Left lobe of liver (tissue), 2 donors: ENCODE measurements at places on chromosomes 5 and 9.

GRCh38 chr9:343773-344172 lies 129.1 kb downstream of the DOCK8 start:
- no peak for DNase-seq

GRCh38 chr5:58025809-58026208 lies 434.1 kb downstream of the PLK2 start:
- no peak for DNase-seq

- DNase-seq, result no peak
These were observed 236.1 kb downstream of the MARCHF11 start for GRCh38 chr5:15943487-15943886.

- no peak for DNase-seq
These were observed 27.8 kb upstream of the VLDLR start for GRCh38 chr9:2593744-2594143.

- no peak for DNase-seq
These were observed 141.7 kb downstream of the ARSB start for GRCh38 chr5:78843436-78843835.

GRCh38 chr5:173693670-173694069 lies 77.2 kb upstream of the BOD1 start:
- no peak for DNase-seq

GRCh38 chr9:116020801-116021200 lies 132.8 kb upstream of the PAPPA start:
- no peak for DNase-seq

DNA sequence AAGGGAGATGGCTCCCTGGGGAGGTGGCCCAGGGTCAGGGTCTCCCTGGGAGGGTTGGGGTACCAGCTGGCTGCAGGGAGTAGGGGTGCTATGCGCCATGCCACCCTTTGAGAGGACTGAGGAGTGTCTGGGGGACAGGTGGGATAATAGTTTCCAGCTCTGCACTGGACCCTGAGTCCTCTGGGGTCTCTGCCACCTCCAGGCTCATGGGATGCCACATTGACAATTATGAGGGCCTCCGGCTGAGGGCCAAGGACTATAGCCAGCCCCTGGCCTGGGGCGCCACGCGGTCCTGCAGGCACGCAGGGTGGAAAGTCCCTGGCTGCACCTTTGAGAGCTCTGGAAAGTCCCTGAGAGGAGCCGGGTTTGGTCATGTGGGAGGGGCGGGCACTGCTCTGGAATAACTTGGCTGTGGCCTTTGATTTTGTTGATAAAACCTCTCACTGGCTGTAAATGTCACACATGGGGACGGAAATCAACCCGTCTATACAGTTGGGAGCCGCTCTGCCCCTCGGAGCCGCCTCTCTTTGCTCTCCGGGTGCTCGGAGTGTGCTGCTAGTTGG lies 16.0 kb downstream of the TRAF2 start:
- peak; percentile 87 for DNase-seq

- DNase-seq, result no peak
These were observed 397.3 kb upstream of the GRIN3A start for GRCh38 chr9:102135768-102136167.

GRCh38 chr9:93673839-93674334 lies 97.5 kb downstream of the PHF2 start:
- DNase-seq, result peak; percentile 37

- DNase-seq, result no peak
These were observed 5.6 kb downstream of the AP3S1 start for GRCh38 chr5:115847290-115847689.

DNA sequence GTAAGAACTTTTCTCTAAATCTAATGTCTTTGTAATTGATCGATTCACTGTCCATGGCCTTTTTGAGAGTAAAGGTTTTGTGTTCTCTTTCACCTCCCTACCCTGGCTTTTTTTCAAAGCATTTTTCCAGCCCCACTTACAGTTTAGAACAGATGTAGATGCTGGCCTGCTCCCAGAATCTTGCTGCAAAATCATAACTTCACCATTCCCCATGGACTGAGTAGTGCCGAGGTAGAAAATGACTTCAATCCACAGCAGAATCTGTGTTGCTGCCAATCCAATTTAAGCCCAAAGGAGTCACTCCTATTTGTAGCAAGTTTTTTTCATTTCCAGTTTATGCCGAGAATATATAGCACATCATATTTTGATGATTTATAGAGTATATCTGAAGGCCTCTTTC lies 46.5 kb upstream of the CEMIP2 start:
- DNase-seq, result no peak

GRCh38 chr5:136992796-136993489 lies 506.2 kb downstream of the SPOCK1 start:
- DNase-seq, result no peak

- DNase-seq, result no peak
These were observed 61.8 kb downstream of the C9 start for GRCh38 chr5:39302472-39302871.

DNA sequence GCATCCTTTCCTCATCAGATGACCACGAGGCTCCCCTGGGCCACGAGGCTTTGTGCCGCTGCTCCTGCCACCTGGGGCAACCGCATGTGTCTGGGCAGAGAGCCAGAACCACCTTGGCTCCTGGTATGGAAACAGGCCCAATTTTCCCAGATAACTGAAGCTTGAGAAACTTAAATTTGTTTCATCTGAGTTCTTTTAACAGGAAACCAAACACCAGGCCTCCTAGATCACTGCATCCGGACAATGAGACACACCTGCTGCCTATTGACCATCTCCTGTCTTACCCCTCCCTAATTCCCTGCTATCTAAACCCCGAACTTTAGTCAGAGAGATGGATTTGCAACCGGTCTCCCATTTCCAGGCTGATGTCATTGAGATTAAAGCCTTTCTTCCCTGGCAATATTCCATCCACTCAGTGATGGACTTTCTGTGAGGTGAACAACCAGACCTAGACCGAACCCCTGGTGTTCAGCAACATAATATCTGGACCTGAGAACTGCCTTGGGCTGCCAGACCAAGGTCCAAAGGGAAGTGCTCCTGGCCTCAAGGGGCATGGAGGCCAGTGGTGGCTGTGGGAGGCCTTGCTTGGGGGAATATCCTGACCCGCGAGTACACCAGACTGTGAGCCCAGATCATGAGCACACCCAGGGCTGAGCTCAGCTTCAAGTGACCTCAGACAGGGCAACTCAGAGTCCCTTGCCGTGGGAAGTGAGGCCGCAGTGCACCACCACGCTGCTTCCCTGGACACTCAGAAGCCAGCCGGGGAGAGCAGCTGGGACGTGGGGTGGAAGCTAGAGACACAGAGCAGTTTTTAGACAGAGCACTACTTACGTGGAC lies 199.7 kb downstream of the HSPA4 start:
- DNase-seq, result peak; percentile 64

GRCh38 chr9:91199739-91200497 lies 161.8 kb downstream of the AUH start:
- no peak for DNase-seq

- DNase-seq, result no peak
These were observed 91.2 kb downstream of the MED10 start for GRCh38 chr5:6287176-6287575.

GRCh38 chr5:127536687-127537086 lies 19.2 kb downstream of the PRRC1 start:
- no peak for DNase-seq

DNA sequence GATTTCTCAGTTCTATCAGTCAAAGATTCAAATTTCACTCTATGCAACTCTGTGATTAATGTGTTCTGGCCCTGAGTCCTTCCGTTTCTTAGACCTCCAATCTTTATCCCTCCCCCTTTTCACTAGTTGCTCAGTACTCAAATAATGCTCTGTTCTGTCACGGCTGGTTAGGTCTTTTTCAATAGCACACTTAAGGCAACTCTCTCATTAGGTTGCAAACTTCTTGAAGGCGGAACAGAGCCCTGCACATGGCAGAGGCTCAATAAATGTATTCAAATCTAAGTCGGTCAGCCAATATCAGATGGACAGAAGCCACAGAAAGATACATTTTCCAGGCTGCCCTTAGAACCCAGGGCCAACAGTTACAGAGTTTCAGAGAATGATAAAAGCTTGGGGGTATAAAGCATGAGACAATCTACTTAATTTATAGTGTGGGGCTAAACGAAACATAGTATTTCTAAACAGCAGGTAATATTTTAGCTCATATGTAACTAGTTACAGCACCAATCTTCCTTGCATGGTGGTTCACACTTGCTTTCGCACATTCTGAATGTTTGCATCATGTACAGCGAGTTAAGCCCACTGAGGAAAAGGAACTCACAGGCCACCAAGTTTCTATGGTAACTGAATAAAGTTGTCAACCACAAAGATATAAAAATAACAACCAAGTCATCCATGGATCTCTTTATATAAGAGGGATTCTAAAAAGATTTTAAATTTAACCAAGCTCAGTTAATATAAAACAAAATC lies 67.1 kb upstream of the GOLPH3 start:
- no peak for DNase-seq

DNA sequence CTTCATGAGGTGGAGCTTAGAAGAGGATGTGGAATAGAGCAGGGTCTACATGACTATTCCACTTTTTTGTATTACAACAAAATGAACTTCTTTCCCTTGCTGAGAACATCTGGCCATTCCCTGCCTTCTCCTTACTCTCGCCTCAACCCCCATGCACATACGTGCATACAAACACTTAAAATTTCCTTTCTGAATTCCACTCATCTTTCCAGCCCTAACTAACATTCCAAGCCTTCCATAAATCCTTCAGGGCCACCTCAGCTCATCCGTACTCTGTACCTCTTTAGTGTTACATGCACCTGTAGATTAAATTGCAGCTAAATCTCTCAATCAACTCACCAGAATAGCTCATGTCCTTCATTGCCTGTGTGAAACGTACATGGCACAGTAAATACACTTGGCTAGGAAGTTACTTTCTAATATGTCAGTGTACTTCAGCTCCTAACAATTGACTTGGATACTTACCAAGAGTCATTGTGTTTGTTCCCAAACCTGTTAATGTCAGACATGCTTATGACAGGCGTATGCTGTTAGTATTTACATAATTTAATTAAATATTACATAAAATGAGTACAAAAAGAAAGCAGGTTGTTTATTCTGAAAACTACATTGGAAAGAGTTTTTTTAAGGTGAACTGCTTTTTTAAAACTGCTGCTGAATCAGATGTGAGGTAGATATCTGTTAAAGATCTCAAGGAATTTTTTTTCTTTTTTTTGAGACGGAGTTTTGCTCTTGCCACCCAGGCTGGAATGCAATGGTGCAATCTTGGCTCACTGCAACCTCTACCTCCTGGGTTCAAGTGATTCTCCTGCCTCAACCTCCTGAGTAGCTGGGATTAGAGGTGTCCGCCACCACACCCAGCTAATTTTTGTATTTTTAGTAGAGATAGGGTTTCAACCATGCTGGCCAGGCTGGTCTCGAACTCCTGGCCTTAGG lies 55.7 kb downstream of the GLIS3 start:
- DNase-seq, result no peak

DNA sequence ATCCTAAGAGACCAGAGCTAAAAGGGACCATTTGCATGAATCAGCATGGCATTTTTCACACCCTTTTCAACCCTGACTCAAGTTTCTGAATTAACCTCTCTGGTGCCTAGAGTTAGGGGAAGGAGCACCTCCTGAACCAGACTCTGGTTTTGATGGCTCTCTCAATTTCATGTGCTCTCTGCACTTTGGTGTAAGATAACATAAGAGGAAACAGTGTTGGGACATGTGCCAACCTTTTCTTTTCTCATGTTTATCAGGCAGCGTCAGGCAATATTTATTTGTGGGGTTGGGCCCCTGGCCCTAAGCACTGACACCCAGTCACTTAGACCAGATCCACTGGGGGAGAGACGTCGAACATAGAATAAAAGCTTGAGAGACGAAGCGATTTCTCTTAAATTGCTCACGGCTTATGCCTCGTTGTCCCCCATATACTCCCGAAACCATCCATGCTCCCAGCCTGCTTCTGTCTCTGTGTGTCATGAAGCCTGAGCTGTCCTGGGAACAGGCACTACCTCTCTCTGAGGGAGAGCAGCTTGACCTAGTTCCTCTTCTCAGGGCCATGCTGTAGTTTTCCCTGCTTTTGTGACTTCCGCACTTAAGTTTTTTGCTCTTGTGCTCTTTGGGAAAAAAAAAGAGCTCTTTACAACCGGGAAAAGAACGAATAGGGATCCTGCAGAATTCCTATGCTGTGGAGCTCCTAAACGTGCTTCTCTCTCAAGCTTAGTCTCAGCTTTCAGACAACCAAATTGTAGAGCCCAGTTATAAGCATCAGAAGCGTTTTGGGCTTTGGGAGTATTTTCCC lies 195.7 kb downstream of the NR3C1 start:
- no peak for DNase-seq

DNA sequence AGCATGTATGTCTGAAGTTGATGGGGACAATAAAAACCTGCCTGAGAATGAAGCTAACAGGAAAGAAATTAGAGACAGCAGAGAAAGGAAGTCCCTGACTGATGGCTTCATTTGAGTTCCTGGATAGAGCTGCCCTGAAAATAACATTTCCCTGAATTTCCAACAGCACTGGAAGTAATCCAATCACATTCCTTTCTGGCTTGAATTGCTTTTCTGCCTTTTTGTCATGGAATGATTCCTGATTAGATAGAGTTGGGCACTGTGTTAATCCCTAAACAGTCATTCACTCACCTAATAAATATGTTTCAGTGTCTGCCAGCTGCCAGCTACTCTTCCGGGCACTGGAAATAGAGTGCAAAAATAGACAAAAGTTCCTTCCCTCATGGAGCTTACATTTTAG lies 30.0 kb upstream of the SH3RF2 start:
- DNase-seq, result no peak

DNA sequence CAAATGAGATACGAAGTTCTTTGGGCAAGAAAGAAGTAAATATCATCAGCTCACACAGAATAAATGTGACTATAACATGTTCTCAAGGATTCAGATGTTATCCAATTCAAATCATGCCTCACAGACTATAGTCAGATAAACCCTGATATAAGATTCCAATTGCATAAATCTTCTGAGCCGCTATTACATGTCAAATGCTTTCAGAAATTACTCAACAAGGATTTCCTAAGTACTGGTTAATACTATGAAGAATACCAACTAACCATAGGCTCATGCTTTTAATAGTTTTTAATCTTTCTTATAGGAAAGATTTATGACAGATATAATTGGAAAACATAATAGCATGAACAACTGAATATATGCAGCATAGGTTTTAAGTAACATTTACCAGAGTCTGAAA lies 73.6 kb downstream of the BAAT start:
- DNase-seq, result no peak

DNA sequence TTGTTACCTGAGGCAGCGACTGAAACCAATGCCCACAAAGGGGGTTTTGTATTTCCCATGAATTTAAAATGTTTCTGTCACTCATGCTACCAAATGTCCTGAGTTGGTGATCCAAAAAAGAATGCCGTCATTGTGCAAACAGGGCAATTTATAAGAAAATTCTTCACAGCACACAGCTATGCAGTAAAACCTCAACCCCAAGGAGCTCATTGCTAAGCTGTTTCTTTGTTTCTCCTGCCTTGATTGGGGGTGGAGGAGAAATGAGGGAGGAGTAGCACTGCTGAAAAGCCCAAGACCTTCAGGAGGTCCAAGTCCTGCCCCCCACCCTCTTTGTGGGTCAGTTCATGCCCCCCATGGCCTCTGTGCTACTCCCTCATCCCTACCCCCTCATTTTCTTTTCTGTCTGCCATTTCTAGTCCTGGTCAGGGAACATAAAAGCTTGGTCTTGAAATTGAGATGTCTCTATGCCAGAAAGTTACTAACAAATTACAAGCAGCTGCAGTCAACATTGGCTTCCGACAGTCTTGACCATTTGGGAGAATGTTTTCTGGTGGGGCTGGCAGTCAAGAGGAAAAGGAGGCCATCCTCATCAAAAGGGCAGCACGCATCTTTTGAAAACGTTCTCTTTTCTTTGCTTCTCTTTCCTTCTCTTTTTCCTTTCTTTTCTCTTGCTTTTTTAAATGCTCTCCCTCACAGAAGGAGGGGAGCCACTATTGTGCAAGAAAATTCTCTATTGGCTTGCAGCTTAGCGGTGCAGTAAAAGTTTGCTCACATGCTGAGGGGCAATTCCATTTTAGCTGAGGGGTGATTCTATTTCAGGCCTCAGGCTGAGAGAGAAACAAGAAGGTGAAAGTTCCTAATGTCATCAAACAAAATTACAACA lies 133.3 kb downstream of the GCNT1 start:
- DNase-seq, result no peak
